Activated CD8-positive, alpha-beta memory T cell treated with anti-CD3 and anti-CD28 coated beads, Interleukin-2, amount 10 ng/mL, durations not matched to agents 7 days and 5 days (primary cell): ENCODE measurements at places on chromosomes 16 and 17. TPM values are rescaled to one million over a fixed set of nuclear protein-coding genes. Genes with fewer than 3 reads are reported as not detected.

The KCTD13 gene
- total RNA-seq = 44.6 TPM

The MYH11 gene
- 0.06 TPM for total RNA-seq

- no peak overlapping the region for H3K4me3 ChIP-seq
- H3K27me3 ChIP-seq = no peaks in the 10 kb centered on the region
- no peak for DNase-seq
- H3K36me3 ChIP-seq = no peaks in the 10 kb centered on the region
- H3K4me1 ChIP-seq = no peaks in the 10 kb centered on the region
- H3K27ac ChIP-seq = no peak overlapping the region
Measured at GRCh38 chr16:842061-842476, 41.5 kb upstream of the GNG13 start.

- H3K27ac ChIP-seq = no peak overlapping the region
- no peaks in the 10 kb centered on the region for H3K27me3 ChIP-seq
- no peak for DNase-seq
- peaks cover 21% of the 10 kb centered on the region for H3K4me1 ChIP-seq
- no peak overlapping the region for H3K4me3 ChIP-seq
Measured at GRCh38 chr17:18177722-18178121, 5.9 kb upstream of the ALKBH5 start.

GRCh38 chr16:2769100-2769529 is 8.0 kb downstream of the ELOB start:
- H3K4me1 ChIP-seq = peaks cover 12% of the 10 kb centered on the region
- no peak overlapping the region for H3K4me3 ChIP-seq
- peaks cover 65% of the 10 kb centered on the region for H3K36me3 ChIP-seq
- H3K27me3 ChIP-seq = no peaks in the 10 kb centered on the region

- no peak for DNase-seq
- no peak overlapping the region for H3K4me3 ChIP-seq
- H3K27me3 ChIP-seq = peaks cover 2% of the 10 kb centered on the region
- peaks cover 5% of the 10 kb centered on the region for H3K4me1 ChIP-seq
- no peak overlapping the region for H3K27ac ChIP-seq
- H3K36me3 ChIP-seq = no peaks in the 10 kb centered on the region
Measured at GRCh38 chr17:19336938-19337711, 25.4 kb downstream of the B9D1 start.
